Stimulated activated CD4-positive, alpha-beta T cell treated with anti-CD3 and anti-CD28 coated beads, Interleukin-2, amount 100 ng/mL, for 24 hours (primary cell): ENCODE measurements at places on chromosomes 12 and 14.

DNA sequence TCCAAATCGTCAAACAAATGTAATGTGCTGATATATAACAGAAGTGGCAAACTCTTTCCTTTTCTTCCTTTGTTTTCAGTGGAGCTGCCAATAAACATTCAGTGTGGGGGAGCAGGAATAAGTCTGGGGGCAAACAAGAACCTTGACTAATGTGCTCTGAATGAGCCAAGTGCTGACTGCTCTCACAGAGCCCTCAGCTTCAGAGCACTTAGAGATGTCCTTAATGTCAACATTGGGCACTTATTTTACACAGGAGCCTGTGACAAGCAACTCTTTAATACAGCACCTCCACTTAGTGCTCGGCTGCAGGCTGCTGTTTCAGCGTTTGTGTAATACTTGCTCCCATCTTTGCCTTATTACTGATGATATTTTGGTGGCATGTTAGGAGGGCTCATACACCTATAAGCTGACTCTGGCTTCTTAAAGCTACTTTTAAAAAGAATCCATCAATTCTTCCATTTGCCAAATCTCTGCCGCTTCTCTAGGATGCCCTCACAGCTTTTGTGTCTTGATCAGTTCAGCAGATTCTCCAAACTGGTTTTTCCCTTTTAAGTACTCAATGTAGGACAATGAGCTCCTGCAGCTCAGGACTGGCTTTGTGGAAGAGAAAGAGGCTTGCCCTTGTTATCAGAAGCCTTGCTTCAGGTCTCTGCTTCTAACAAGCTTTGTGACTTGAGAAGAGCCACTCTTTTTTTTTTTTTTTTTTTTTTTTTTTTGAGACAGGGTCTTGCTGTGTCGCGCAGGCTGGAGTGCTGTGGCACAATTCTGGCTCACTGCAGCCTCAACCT is 206.6 kb downstream of the MON2 start:
- DNase-seq = no peak

DNA sequence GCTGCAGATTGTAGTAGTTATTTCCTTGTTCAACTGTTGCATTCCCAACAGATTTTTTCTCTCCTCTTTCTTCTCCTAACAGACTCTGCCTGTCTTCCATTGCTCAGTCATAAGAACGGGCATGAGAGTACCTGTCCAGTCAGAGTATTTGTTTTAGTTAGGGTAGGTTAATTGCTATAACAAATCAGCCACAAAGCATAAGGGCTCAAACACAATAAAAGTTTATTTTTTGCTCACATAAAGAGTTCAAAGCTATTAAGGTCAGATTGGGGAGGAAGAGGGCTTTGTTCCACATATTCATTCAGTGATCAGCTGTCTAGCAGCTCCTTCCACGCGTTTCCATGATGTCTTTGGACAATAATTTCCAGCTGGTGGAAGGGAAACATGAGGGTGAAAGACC is 92.8 kb upstream of the PLXNC1 start:
- DNase-seq = no peak

DNA sequence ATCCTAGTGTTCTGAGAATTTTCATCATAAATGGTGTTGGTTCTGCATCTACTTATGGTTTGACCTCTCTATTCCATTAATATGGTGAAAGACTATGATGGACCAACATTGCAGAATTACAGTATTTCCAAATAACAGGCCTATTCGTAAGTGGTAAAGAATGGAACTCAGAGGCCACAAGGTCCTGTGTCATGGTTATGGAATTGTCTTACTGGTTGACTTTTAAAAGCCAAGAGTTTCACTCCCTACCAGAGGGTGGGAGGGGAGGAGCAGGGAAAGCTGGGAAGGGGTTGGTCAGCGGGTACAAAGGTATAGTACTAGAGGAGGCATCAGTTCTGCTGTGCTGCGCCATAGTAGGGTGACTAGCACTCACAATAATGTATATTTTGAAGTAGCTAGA is 153.4 kb downstream of the TMEM132D start:
- no peak for DNase-seq

GRCh38 chr12:11753826-11754225 is 104.4 kb downstream of the ETV6 start:
- DNase-seq = no peak

GRCh38 chr12:30329281-30329680 is 366.4 kb downstream of the IPO8 start:
- DNase-seq = no peak

DNA sequence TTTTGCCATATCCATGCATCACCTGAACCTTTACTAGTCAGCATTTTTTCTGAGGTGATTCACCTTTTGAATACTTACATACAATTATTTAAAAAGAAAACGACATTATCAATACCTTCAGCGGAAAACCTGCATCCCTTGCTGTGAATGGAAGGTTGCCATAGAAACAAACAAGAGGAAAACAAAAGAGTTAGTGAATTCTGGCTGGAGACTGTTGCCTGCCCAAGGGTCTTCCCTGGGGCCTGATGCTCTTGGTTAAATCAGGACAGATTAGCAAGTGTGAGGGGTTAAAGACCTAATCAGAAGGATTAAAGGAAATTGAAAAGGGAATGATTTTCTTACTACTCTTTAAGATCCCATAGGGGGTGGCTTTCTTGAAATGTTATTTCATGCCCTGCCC is 96.0 kb upstream of the WSCD2 start:
- DNase-seq = no peak

DNA sequence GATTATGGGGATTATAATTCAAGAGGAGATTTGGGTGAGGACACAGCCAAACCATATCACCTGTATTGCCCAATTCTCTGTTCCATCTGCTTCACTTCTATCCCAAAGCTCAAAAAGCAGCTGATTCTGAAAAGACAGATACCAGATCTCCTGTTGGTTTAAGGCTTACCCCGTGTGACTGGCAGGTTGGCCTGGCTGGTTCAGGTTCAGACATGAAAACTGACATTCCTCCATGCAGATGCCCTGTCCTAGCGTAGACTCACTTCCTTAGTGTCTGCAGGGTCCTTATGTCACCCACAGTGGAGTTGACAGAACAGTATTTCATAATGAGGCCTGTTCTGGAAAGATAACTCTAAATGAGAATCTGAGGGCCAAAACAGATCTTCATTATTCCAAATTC is 61.1 kb upstream of the FLRT2 start:
- DNase-seq = no peak

- DNase-seq = no peak
Observed at GRCh38 chr12:13170892-13171490, 25.5 kb upstream of the EMP1 start.

DNA sequence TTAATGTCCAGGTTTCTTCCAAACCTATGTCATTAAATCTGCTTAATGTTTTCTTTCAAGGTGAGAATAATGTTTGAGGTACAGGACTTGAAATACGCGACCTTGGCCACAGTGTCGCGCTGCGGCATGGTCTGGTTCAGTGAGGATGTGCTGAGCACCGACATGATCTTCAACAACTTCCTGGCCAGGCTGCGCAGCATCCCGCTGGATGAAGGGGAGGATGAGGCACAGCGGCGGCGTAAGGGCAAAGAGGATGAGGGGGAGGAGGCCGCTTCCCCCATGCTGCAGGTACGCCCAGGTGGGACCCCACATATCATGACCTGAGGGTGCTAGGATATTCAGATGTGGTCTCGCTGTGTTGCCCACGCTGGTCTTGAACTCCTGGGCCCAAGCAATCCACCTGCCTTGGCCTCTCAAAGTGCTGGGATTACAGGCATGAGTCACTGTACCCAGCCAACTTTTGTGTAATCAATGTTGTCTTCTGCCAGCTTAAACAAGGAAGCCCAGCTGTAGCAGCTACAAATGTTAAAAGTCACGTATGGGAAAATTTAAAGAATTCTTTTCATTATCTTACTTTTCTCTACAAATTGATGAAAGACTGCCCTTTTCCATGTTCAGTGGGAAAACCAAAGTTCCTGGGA is 50.8 kb downstream of the DYNC1H1 start:
- no peak for DNase-seq

- DNase-seq = no peak
Observed at GRCh38 chr12:11130999-11131398, 3.4 kb downstream of the TAS2R30 start.

DNA sequence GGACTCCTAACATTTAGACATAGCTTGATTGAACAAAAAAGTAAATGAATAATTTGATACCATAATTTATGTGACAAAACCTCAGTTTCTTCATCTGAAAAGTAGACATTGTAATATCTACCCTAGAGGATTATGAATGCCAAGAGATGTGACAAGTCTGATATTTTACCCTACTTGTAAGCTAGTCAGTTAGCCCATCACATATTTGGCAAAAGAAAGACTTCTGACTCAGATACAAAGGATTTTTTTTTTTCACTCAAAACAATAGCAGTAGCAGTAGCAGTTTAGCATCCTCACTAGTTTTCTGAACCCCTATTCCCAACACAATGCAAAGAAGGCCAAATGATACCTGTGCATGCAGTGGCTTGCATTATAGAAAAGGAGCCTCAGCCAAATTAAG is 377.3 kb upstream of the E2F7 start:
- DNase-seq = no peak

GRCh38 chr14:103108749-103109207 is 14.3 kb downstream of the EXOC3L4 start:
- no peak for DNase-seq

GRCh38 chr12:130764475-130765185 is 48.5 kb upstream of the RIMBP2 start:
- DNase-seq = peak; percentile 38

GRCh38 chr14:35470755-35471154 is 63.2 kb upstream of the INSM2 start:
- DNase-seq = no peak

GRCh38 chr12:7961395-7962178 is 25.6 kb upstream of the SLC2A3 start:
- no peak for DNase-seq

GRCh38 chr12:104578453-104578852 is 121.7 kb downstream of the CHST11 start:
- DNase-seq = peak; percentile 21
